Cortex of kidney (tissue), 1 donor: ENCODE measurements at places on chromosomes 5 and 9.

GRCh38 chr5:132429463-132430440 lies 60.2 kb downstream of the SLC22A5 start:
- no peak for DNase-seq

DNA sequence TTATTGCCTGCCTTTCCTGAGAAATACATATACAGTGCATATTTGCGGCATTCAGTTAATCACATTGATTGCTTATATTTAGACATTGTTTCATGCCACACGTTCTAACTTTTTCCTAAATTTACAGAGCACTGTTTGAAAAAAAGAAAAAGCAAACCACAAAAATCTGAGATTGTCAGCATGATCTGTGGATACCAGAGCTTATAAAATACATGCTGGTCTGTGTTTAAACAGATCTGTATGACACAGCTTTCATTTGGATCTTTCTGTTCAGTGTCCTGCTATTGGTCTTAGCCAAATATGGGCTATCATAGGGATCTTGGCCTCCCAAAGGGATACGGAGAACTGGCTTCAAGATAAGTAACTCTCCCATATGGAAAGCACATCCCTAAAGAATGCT lies 20.2 kb downstream of the ALDH1A1 start:
- DNase-seq: no peak

GRCh38 chr9:124384210-124384609 lies 31.0 kb downstream of the PSMB7 start:
- no peak for DNase-seq

DNA sequence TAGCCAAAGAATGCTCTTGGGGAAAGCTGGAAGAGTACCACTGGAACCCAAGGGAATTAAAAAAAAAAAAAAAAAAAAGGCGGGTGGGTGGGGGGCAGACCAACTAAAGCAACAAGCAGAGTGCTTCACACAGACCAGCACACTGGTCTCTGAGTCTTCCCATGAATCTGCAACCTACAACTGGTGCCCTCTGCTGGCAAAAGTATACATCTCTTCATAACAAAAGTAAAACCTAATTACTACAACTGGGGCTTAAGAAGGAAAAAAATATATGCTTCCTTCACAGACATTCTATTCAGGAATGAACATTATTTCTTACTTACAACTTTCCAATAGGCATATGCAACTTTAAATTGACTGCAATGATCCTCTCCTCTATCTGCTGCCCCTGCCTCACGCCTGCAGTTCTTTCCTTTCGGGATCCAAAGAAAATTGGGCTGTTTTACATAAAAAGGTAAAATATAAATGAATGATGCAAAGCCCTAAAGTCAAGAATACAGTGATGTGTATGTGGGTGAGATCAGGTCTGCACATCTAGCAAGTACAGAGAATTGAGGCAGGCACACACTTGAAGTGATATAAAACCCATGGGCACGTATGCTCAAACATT lies 7.2 kb upstream of the KLHL3 start:
- DNase-seq: no peak

- no peak for DNase-seq
These were observed 25.0 kb upstream of the F2R start for GRCh38 chr5:76690704-76691466.

- DNase-seq: no peak
These were observed 8.6 kb upstream of the WHRN start for GRCh38 chr9:114513959-114514267.

DNA sequence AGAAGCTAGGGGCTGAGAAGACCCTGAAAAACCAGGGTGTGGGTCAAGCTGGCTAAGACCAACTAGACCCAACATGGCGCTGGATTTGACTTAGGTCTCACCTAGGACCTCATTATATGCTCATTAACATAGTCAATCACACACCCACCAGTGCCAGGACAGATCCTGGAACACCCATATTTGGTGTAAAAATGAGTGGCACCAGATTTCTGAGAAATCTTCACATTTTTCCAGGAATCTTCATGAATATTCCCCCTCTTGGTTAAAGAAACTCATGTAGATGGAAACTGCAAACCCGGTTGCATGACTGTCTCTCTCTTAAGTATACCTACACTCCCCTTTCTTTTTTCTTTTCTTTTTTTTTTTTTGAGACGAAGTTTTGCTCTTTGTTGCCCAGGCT lies 17.9 kb upstream of the RAB14 start:
- DNase-seq: no peak

DNA sequence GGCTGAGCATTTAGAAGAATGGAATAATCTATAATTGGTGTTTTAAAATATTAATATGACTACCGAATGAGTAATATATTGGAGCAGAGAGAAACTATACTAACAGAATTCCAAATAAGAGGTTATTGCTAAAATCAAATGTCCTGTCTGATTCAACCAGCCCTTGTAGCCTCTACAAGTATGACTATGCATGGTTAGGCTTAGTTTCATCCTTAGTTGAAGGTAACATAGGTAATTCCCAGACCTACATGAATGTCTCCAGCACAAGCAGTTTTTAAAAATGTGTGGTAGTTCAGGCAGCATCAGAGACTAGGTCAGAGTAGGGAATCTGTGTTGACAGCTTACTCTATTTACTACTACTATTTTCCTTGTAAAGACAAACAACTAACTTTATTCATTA lies 51.7 kb upstream of the SLC27A6 start:
- DNase-seq: no peak

DNA sequence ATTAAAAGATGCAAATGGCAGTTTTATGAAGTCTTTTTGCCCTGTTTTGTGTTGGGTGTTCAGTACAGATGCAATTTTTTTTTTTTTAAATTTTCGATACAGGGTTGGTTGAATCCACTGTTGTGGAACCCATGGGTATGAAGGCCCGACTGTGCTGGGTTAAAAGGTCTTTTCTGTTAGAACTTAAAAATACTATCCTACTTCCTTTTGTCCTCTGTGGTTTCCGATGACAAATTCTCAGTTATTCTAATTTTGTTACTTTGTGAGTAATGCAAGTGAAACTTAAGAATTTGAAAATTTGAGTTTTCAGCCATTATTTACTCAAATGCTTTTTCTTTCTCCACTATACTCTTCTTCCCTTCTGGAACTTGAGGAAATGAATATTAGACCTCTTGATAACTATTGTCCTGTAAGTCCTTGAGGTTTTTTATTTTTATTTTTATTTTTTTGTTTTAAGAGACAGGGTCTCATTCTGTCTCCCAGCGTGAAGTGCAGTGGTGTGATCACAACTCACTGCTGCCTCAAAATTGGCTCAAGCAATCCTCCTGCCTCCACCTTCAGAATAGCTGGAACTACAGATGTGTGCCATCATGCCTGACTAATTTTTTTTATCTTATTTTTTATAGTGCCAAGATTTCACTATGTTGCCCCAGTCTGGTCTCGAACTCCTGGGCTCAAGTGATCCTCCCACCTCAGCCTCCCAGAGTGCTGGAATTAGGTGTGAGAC lies 67.5 kb downstream of the ZCCHC7 start:
- DNase-seq: no peak

DNA sequence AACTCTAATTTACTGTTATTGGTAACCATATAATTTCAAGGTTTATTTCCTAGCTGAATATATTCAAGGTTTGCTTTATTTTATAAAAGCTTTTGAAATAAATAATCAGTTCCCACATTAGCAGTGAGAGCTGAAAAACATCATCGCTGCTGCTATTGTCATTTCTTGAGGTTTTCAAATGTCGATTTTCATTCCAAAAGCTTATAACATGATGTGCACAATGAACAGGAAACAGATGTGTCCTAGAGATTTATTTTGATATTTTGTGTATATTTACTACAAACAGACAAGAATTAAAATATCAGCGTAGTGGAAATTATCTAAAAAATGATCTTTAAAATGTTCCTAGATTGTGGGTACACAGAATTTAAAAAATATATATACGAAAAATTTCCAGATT lies 10.5 kb upstream of the ITGA1 start:
- no peak for DNase-seq

GRCh38 chr9:974996-975739 lies 1.3 kb upstream of the DMRT3 start:
- DNase-seq: no peak

- DNase-seq: no peak
These were observed 143.0 kb upstream of the TARS1 start for GRCh38 chr5:33297760-33298216.

DNA sequence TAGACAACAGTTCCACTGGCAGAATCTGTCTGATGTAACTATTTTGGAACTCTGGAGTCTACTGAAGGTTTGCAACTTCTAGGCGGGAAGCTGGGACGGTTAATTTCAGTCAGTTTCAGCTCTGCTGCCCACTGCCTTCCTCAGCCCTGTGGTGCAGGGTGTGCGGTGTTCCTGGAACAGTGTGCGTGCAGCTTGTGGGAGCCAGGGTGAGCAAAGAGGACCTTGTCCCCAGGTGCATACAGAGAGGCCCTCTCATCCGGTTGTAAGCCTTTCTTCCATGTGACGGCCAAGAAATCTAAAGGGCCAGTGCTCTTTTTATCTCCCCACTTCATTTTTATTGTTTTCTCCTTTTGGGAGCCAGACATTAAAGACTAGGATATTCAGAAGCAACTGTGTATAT lies 114.6 kb downstream of the EHMT1 start:
- no peak for DNase-seq

GRCh38 chr5:176929654-176930053 lies 30.5 kb upstream of the HK3 start:
- DNase-seq: no peak

- DNase-seq: no peak
These were observed 396.9 kb downstream of the AGTPBP1 start for GRCh38 chr9:85344901-85345300.
